Ammon's horn (tissue), 1 donor: ENCODE measurements at places on chromosomes 11 and 22.

GRCh38 chr11:18723991-18724390, 2.0 kb downstream of the IGSF22 start:
- peak; percentile 60 for DNase-seq

- DNase-seq, result peak; percentile 83
Observed at GRCh38 chr22:18156878-18157713, 7.1 kb downstream of the USP18 start.

GRCh38 chr22:33380789-33381530, 322.8 kb upstream of the SYN3 start:
- no peak for DNase-seq

- DNase-seq, result no peak
Observed at GRCh38 chr11:111574373-111575225, 27.6 kb upstream of the SIK2 start.

DNA sequence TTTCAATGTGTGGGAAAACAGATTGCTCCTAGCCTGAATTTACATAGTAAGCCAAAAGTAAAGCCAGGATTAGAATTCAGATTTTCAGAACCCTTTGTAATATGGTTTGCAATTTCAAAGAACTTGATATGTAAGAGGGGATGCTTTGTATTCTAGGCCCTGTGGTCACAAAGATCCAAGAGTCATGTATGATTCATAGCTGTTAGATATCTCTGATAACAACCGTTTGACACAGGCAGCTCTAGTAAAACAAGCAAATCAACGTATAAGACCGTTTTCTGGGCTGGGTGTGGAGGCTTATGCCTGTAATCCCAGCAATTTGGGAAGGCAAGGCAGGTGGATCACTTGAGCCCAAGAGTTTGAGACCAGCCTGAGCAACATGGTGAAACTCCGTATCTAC, 79.6 kb downstream of the EMSY start:
- DNase-seq, result no peak

DNA sequence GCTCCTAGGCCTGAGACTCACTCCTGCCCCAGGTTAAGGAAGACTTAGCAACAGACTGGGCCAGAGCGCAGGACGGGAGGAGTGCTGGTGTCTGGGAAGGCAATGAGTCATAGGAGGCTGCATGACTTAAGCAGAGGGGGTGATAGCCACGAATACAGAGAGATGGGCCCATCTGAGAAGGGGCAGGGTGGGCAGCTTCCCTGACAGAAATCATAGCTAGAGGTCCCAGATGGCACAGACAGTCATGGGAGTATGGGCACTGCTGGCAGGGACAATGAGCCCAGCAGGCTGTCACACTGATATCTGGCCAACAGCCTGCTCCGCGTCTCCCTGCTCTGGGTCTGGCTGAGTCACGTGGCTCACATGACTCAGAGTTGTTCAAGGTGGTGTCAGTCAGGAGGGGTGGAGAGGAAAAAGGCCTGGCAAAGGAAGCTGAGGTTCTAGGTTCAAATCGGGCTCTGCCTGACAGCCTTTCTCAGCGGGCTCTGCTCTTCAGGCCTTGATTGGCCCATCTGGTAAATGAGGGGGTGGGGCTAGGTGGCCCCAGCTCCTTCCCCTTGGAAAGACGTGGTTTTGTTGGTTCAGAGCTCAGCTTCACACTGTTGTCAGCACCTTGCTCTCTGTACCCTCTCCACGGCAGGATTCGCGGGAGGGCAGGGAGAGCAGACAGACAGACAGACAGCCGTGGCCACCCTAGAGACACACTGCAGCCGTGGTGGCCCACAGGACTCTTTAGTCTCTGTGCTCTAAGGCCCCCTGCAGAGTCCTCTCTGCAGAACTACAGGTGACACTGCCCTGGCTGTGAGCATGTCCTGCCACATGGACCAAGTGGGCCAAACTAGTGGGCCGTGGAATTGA, 47.8 kb downstream of the DBX1 start:
- peak; percentile 81 for DNase-seq

DNA sequence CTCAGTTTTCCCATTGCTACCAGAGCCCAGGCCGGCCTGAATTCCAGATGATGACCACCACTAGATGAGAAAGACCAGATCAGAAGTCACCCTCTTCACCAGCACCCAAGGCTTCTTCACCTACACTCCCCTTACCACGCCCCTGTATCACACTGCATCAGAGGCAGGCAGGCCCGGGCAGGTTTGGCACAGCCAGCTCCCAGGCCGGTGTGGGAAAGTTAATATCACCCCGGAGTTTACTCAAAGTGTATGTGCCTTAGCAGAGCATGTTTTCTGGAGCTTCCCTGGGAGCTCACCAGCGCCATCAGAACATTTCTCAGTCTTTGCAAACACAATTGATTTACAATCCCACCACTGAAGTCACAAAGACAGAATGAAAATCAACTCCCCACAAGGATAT, 47.5 kb upstream of the POU2AF1 start:
- no peak for DNase-seq

DNA sequence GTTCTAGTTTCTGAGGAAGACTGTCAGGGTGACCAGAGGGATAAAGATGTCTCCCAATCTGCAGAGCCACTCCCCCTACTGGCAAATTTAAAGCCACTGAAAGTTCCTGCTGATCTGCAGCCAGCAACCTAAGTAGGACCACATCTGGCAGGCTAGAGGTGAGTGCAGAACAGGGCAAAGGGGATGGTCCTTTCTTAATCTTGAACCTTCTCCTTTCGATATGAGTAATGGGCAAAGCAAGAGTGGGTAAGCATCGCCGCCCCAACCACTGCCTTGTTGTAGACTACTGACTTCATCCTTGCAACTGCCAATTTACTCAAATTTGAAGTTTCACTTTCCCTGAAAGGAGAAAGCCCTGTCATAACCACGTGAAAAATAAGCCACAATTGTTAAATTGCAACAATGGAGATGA, 30.7 kb downstream of the SCUBE2 start:
- DNase-seq, result no peak

GRCh38 chr11:108929241-108929640, 264.4 kb downstream of the DDX10 start:
- DNase-seq, result no peak

GRCh38 chr11:83523676-83524075, 237.5 kb upstream of the CCDC90B start:
- no peak for DNase-seq

GRCh38 chr11:86577644-86578636, 94.5 kb downstream of the ME3 start:
- DNase-seq, result no peak

- peak; percentile 27 for DNase-seq
Observed at GRCh38 chr11:9527481-9528135, 45.9 kb upstream of the WEE1 start.

GRCh38 chr11:27914080-27914479, 193.9 kb downstream of the KIF18A start:
- DNase-seq, result no peak

GRCh38 chr11:12240677-12241076, 130.3 kb downstream of the MICAL2 start:
- DNase-seq, result no peak

GRCh38 chr11:720642-721246, 14.7 kb downstream of the EPS8L2 start:
- DNase-seq, result no peak

DNA sequence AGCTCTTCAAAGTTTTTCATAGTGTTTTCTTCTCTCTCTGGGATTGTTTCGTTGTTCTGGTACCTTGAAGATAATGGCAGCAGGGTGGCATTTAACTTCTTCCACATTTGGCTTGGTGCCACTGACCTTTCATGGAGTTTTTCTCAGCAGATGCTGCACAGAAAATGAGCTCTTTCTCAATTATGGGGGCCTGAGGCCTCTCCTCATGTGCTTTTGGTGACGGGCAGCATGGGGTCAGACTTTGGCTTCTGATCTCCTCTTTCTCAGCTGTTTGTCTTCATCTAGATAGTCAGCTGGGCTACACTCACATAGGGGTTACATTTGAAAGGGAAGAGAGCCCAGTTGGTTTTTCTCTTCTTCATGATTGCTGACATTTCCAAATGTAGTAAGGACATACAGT, 76.3 kb downstream of the FAT3 start:
- DNase-seq, result no peak

- DNase-seq, result no peak
Observed at GRCh38 chr11:11046781-11047180, 188.9 kb upstream of the ZBED5 start.

DNA sequence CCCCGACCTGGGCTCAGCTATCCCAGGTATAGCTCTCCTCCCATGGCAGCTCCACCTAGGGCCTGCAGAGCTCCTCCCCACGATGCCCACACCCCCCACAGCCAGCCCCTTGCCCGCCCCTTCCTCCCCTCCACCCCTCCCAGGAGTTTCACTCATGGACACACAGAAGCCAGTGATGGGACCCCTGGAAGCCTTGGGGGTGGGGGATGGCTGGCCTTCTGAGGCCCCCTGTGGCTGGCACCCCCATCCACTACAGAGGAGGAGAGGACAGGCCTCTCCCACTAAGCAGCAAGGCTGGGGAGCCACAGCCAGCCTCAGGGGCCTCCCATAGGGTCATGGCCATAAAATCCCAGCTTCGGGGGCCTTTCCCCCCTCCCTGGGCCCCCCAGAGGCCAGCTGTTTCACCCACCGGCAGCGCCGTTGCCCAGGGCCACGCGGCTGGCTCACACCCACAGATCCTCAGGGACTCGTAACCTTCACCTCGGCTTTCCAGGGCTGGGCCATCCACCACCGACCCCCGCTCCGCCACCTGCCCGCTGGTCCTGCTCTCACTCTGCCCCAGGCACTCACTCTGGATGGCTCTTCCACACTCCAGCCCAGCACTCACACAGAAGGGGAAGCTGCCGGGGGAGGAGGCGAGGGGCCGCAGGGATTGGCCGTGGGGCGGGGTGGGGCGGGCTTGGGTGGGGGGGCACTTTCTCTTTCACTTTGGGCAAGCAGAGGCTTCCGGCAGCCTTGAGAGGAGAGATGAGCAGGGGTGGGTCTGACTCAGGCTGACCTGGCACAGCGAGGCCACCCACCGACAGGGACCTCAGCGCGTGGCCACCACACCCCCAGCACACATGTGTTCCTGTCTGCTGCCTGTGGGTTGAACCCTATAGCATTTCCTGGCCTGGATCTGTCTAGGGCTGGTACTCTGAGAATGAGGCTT, 2.2 kb downstream of the SLC25A22 start:
- peak; percentile 77 for DNase-seq

DNA sequence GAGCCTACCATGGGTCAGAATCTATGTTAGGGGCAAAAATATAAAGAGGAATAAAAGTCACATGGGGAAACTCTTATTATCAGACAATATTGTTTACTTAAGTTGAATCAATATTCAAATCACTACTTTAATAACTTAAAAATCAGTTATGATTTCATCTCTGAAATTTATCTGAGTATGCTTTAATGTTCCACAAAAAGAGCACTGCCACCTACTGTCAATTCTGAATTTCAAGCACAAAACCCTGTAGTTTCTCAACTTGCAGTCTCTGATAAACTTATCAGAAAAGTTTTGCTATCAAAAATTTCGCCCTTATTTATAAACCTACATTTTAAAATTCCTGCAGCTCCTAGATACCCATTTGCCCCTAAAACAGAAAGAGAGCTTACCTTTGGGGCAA, 47.3 kb downstream of the RDX start:
- DNase-seq, result peak; percentile 29

DNA sequence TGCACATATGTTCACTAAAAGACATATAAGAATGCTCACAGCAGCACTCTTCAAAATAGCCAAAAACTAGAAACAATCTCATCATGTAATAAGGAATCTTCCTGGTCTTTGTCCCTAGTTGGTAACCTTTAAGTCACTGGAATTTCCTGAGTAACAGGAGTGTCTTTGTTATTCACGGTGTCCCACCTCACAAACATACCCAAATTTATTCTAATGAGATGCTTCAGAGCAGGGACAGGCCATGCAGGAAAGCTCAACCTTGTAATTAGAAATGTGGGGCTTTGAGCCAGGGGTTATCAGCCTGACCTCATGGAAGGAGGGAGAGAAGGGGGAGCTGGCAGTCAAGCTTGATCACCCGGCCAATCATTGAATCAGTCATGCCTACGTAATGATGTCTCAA, 40.3 kb upstream of the NFRKB start:
- no peak for DNase-seq

DNA sequence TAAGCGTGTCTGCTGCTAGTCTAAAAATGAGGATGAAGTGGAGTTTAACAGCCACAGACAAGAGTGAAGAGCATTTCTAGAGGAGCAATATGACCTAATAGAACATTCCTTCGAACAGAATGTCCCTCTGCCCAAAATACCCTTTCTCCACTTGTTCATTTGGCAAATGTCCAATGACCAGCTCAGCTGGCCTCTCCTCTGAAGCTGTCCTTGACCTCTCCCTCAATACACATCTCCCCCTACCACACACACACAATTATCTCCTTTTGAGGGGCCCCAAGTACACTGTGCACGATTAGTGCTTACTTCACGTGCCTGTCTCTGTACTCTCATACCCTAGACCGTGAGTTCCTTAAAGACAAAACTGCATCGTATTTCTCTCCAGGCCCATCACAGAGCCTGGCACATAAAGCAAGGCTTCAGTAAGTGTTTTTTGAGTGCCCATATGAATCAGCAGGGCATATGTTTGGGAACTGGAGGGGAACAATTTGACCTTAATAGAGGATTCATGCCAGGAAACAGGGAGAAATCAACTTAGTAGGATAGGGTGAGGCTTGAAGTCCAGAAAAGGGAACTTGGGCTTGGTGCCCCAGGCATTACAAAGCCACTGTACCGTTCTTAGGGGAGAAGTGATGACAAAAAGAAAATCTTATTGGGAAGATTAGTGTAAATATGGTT, 18.1 kb upstream of the NCAM1 start:
- DNase-seq, result no peak

- peak; percentile 38 for DNase-seq
Observed at GRCh38 chr22:21972293-21972779, 10.3 kb downstream of the TOP3B start.

DNA sequence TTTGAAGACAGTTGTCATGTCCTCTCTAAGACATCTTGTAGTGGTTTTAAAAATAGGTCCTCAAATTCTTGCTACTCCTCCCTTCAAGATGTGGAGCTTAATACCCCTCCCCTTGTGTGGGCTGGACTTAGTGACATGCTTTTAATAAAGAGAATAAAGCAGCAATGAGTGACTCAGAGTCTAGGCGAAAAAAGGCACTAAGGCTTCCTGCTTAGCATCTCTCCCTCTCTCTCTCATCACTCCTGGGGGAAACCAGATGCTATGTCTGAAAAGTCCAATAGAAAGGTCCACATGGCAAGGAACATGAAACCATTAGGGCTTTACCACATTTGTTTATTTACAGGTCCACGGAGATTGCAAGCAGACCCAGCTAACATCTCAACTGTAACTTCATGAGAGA, 11.7 kb downstream of the SERGEF start:
- DNase-seq, result no peak
